Activated CD4-positive, CD25-positive, alpha-beta regulatory T cell treated with anti-CD3 and anti-CD28 coated beads, Interleukin-2, amount 50 U/mL, for 72 hours (primary cell): ENCODE measurements at places on chromosomes 2 and 18.

- no peak for DNase-seq
These were observed 9.5 kb downstream of the NFATC1 start for GRCh38 chr18:79405019-79405780.

DNA sequence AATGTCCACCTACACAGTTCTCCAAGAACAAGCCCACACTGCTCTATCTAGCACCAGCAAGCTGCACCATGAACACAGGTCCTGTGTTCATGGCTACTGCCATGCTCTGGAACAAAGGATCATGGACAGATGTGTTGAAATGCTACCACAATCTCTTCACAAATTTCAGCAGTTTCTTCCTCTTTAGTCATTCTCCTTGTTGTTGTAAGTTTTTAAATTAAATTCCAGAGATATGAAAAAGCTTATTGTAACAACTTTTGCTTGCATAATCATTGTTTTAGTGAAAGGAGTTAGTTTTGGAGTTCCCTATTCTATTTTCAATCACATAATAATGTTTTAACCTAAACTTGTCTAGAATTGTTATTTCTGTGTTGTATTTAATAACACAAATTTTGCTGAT, 17.2 kb upstream of the NAPG start:
- DNase-seq, result no peak

DNA sequence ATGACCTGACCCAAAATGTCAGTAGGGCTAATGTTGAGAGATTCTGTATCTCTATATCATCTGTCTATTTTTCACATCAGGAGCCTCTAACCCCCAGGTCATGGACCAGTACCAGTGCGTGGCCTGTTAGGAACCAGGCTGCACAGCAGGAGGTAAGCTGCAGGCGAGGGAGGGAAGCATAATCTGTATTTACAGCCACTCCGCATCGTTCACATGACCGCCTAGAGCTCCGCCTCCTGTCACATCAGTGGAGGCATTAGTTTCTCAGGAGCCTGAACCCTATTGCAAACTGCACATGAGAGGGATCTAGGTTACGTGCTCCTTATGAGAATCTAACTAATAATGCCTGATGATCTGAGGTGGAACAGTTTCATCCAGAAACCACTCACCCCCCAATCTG, 180.6 kb downstream of the RDH14 start:
- DNase-seq, result no peak

- no peak for DNase-seq
These were observed 44.1 kb downstream of the EVA1A start for GRCh38 chr2:75516378-75517360.

DNA sequence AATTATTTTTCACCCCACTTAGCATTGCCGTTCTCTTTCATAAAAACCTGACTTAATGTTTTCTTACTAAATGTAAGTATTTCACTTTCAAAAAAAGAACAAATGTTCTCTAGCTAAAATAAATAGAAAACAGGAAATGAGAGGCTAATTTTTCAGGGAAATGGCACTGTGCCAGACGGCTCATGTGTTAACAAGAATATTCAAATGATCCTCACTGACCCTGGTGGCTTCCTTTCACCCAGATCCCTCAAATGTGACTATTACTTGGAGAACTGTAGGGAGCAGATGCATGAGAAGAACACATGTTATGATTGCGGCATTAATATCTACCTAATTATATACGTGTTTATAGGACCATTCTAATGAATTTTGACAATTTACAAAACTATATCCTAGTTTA, 827.7 kb downstream of the SOCS6 start:
- DNase-seq, result no peak

DNA sequence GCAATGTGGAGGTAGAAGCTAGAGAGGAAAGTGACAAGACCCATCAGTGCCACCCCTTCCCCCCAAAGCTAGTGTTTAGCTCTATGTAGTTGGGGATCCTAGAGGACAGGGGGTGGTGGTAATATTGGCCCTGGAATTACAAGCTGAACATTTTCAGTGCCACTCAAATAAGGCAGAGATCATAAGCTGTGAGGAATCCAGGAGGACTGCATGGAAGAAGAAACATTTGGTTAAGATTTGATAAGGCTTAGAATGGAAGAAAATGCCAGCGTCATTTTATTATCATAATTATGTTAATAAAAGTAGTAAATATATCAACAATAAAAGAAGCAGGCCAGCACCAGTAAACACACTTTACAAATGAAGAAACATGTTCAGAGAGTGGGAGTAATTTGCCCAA, 33.7 kb downstream of the KCNK3 start:
- no peak for DNase-seq

DNA sequence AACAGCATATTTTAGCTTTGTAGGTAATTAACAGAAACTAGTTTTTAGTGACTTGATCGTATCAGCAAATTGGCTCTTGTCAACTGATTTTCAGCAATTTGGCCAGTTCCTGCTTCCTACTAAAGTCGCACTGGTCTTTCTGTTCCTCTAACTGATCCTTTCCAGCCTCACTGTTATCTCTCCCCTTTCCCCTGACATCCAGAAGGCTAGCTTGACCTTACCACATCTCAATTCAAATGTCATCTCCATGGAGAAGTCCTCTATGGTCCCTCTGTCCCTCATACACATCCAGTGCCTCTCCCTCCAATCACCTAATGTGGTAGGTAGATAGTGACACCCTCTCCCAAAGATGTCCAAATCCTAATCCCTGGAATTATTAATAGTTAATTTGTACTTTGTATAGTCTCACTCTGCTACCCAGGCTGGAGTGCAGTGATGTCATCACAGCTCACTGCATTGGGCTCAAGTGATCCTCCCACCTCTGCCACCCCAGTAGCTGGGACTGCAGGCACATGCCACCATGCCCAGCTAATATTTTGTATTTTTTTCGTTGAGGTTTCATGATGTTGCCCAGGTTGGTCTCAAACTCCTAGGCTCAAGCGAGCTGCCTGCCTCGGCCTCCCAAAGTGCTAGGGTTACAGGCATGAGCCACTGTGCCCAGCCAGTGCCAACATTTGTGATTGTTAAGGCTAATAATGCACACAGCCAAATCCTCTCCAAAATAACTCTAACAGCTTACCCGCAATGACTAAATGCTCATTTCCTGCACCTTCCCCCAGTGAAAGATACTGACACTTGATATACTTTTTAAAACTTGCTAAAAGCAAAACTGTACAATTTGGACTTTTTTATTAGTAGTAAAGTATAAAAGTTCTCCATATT, 16.9 kb downstream of the PSTPIP2 start:
- DNase-seq, result no peak
